ENCODE measurements at places on chromosomes 5 and 9.

GRCh38 chr9:88664773-88665172, 129.8 kb downstream of the NXNL2 start:
- DNase-seq = no peak

DNA sequence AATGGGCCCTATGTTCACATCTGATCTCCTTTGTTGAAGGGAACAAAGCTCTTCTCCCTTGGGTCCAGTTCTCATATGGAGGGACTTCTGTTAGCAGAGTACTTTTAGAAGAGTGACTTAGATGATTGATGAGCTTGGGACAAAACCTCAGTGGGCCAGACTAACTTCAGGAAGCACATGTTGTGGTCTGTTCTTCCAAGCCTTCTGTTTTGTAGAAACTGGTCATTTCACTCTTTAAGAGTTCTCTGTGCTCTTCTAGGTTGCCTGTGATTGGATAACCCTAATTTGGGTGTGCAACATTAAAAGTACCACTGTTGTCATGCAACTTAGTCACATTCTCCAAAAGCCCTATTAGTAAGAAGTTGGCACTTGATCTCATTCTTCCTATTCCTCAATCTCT, 183.5 kb upstream of the ACO1 start:
- DNase-seq = no peak

DNA sequence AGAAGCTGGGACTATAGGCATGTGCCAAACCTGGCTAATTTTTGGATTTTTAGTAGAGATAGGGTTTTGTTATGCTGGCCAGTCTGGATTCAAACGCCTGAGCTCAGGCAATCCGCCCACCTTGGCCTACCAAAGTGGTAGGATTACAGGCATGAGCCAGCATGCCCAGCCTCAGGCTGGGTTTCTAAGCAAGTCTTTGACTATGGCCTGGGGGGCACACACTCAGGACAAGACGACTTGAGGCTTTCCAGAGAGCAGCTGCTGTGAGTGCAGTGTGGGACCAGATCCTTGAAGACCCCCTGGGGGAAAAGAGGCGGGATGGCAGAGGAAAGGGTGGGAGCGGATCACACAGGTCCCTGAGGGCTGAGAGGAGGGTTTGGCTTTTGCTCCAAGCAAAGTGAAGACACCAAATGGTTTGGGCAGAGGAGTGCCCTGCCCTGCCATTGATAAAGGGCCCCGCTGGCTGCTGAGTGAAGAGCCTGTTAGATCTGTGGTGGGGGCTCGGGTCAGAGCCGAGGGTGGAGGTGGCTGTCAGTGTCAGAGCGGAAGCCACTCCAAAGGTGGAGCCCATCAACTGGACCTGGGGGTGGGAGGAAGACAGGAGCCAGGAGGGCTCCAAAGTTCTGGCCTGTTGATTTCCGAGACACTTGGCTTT, 46.8 kb upstream of the FUBP3 start:
- no peak for DNase-seq

- no peak for DNase-seq
Measured at GRCh38 chr5:13783726-13784125, 160.8 kb downstream of the DNAH5 start.

- no peak for DNase-seq
Measured at GRCh38 chr5:41193456-41194205, 19.7 kb downstream of the C6 start.

DNA sequence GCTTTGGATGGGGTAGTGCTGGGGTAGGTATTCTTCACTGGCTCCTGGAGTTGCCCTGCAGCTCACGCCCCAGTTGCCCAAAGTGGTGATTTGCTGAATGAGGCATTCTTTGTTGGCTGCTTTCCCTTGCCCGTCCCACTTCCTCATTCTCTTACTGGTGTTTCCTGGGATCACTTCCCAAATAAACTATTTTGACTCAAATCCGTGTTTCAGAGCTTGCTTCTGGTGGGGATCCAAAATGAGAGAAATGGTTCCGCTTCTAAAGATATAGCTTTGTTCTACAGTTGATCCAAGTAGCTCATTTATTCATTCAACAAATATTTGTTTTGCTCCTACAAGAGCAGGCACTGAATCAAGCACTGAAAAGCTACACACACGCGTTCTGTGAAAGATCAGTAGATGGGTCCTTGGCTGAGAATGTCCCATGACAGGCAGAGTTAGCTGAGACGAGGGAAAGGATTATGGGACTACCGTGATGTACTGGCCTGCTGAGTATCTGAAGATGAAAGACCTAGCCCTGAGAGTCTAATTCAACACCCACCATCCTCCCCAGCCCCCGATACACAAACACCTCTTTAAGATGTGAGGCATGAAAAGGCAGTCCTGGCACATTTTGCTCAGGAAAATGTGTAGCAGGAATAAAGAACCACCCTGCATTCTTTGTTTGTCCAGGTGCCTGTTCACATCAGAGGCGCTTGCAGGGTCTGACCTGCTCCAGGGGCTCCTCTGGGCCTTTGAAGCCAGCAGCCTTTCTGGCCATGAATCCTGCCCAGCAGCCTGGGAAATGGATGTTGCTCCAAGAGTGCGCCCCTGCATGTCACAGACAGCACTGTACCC, 143.1 kb upstream of the RANBP3L start:
- no peak for DNase-seq

DNA sequence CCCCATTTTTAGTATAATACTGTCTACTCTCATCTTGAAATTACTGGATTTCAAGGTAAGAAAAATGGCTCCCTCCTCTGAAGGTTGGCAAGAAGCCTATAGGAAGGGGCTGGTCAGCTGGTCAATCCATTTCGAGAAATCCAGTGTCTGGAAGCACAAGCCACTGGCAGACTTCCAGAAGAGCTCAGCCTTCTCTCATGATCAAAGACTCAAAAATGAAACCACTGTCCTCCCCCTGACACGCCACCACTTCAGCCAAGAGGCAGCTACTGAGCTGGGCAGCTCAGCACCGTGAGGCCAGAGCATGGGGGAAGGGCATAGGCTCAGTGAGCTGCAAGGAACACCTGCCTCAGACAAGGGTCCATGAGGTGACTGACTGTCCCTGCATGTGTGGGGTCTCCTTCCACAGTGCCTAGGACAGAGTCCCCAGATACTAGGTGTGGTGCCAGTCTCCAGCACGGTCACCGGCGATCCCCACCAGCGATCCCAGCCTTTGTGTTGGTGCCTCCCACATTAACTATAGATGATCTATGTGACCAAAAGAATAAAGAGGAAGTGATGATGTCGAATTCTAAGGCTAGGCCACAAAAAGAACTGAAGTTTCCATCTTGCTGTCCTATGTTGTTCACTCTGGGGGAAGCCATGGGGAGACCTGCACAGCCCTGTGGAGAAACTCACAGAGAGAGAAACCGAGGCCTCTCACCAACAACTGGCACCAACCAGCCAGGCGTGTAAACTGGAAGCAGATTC, 100.1 kb upstream of the LRRTM2 start:
- no peak for DNase-seq
